ENCODE measurements at places on chromosomes 4 and X.

GRCh38 chr4:114015444-114015899 is 36.0 kb upstream of the ARSJ start:
- DNase-seq = no peak

DNA sequence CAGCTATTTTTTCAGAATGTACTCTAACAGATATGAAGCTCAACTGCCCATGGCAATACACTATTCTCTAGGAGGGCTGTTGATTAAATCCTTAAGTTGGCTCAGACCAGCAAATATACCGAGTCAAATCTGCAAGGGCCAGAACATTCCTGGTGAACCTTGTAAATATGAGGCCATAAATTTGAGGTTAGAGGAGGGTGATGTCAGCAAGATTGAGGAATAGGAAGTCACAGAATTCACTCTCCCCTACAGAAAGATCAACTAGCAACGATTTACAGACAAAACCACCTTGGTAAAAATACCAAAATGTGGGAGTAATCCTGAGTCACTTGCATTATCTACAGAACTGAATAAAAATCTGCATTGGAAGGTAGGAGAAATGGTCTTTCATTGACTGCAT is 399.3 kb downstream of the GPM6A start:
- no peak for DNase-seq

GRCh38 chrX:24479924-24480323 is 14.8 kb downstream of the PDK3 start:
- DNase-seq = peak; percentile 76

- DNase-seq = no peak
Measured at GRCh38 chr4:171101845-171102244, 711.4 kb upstream of the GALNTL6 start.

DNA sequence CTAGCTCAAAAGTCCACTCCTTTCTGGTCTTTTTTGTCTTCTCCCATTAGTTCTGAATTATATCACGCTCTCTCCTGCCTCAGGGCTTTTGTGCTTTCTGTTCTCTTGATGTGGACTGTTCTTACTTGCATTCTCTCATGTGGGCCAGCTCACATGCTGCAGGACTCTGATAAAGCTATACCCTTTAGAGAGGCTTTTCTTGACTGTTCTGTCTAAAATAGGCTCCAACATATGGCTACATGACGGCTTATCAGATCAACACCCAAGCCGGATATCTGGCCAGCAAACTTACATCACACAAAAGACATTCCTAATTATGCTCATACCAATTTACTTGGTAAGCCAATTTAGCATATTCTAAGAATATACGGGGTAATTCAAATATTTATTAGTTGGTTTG is 1494.5 kb downstream of the TECRL start:
- no peak for DNase-seq

GRCh38 chr4:3781997-3782930 is 16.1 kb downstream of the ADRA2C start:
- DNase-seq = no peak

- DNase-seq = no peak
Measured at GRCh38 chr4:162285753-162286152, 122.0 kb upstream of the FSTL5 start.

DNA sequence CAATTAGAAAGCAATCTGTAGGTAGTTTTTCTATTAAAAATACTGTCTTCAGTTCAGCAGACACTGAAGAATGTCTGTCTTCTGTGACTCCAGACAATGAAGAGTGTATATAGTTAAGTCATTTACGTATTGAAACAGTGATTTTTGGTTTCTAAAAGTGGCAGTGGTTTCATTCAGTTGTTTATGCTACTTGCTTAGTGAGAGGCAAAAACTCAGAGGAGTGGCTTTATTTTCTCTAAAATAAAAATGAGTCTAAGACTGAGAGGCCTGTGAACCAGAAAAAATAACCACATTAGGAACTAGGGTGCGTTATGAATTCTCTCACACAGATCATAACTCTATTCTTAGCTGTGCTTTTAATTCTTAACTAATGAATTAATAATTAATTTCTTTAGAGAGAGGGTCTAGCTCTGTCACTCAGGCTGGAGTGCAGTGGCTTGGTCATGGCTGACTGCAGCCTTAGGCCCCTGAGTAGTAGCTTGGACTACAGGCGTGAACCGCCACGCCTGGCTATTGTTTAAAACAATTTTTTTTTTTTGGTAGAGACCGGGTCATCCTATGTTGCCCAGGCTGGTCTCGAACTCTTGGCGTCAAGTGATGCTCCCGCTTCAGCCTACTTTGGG is 31.4 kb downstream of the FREM3 start:
- DNase-seq = no peak

- no peak for DNase-seq
Measured at GRCh38 chr4:188439641-188440311, 300.5 kb downstream of the TRIML1 start.

DNA sequence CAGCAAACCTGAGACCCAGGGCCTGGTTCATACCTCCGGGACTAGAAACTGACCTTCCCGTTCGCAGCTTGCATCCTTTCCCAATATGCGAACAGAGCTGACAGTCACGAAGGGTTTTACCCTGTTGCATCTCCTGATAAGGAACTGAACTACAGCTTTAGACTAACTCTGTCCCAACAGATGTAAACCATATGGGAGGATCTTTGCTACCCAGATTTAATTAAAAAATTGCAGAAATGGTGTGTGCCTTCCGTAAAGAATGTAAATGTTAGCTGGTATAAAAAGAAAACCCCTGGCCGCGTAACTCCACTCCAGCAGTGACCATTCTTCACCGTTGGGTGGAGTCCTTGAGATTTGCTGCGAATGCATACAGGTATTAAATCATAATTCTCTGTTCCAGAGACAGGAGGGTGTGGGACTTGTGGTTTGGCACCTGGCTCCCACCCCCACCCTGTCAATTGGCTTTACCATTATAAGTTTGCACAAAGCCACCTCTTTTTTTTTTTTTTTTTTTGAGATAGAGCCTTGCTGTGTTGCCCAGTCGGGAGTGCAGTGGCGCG is 40.6 kb upstream of the SORCS2 start:
- no peak for DNase-seq

DNA sequence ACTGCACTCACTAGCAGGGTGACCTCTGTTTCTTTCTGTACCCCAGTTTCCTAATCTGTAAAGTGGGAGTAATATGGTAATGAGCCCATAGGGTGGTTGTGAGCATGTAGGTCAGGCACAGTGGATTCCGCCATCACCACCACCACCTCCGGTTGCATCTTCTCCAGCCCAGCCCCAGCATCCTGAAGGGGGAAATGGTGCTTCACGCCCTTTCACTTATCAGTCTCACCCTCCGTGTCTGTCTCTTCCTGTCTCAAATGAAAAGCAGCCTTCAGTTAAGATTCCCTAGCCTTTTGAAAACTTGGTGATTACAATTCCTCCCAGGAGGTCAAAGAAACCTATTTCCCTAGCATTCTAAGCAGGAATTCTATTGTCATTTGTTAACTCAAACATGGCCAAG is 16.9 kb upstream of the XPNPEP2 start:
- DNase-seq = no peak

DNA sequence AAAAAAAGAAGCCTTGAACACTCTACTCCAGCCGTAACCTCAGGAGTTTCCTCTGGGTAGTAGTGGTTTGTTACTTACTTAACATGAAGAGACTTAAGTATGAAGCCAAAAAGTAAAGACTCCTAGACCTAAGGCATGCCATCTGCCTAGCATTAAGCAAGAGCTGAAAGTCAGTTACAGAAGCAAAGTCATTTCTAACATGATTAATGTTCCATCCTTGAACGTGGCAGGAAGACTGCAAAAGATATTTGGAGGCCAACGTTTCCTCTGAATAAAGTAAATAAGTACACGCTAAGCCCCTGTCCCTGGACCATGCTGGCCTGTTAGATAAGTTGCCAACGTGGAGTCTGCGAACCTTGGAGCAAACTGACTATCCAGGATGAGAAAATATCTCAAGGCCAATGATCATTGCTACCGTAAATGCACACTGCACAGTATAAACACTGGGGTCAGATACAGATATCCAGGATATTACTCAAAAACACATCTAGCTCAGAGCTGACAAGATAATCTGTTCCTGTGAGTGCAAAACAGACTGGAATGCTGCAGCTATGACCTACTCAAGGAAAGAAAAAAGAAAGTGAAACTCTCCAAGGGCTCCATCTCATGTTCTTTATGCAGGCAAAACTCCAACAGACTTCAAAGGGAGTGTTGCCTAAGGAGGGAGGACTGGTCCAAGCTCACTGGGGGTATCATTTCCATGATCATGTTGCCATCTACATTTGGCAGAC is 255.8 kb downstream of the COL25A1 start:
- no peak for DNase-seq

DNA sequence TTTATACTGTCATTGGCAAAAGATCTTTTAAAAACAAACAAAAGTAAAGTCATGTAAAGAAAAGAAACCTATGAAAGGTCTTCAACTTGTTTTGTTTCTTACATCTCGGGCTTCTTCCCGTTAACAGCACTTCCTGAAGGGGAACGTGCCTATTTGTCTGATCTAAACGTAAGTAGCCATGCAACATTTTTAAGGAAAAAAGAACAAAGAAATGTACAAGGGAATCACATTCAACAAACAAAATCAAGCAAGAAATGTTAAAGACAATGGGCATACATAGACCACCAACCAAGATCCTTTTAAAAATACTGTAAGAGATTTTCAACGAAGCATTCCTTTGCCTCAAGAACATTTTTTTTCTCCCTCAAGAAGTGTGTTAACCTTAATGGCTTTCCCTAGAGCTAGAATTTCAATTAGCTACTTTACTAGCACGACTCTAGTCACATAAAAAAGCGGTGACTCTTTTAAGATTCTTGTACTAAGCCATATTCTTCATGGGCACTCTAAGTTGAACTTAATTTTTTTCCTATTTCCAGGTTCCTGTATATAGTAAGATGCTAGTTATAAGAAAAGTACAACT is 112.0 kb upstream of the TTC29 start:
- DNase-seq = no peak

DNA sequence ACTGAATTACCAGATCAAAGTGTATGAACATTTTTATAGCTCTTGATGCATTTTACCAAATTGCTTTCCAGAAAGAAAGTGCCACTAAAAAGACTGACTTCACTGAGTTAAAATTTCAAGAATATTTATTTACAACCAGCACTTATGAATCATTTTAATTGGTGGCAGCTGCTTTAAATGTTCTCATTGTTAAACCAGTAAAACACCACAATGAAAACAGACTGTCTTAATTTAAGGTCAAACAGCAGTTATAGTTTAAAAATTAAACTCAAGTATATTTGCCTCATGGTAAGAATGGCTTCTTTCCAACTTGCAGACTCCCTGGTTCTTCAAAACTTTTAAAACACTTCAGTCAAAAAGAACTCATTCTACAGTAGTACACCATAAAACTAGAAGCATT is 36.9 kb downstream of the AMMECR1 start:
- DNase-seq = no peak

- no peak for DNase-seq
Measured at GRCh38 chr4:82721819-82722423, 76.7 kb downstream of the SCD5 start.

- DNase-seq = no peak
Measured at GRCh38 chr4:118012142-118012541, 22.1 kb upstream of the NDST3 start.

- no peak for DNase-seq
Measured at GRCh38 chr4:54516556-54517215, 141.1 kb upstream of the KIT start.

DNA sequence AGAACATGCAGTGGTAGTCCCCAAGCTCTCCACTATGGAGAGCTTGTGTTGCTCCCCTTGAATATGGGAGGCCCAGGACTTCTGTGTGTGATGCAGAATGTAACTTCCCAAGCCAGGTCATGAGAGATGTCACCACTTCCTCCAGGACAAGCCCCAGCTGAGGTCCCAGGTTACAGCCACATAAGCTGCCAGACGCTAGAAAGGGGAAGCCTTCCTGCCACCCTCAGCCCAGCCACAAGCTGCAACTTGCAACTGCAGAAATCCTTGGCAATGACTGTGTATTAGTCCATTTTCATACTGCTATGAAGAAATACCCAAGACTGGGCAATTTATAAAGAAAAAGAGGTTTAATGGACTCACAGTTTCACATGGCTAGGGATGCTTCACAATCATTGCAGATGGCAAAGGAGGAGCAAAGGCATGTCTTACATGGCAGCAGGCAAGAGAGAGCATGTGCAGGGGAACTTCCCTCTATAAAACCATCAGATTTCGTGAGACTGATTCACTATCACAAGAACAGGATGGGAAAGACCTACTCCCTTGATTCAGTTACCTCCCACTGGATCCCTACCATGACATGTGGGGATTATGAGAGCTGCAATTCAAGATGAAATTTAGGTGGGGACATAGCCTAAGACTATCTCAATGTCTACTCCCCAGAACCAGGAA is 91.5 kb upstream of the DHX15 start:
- DNase-seq = no peak

DNA sequence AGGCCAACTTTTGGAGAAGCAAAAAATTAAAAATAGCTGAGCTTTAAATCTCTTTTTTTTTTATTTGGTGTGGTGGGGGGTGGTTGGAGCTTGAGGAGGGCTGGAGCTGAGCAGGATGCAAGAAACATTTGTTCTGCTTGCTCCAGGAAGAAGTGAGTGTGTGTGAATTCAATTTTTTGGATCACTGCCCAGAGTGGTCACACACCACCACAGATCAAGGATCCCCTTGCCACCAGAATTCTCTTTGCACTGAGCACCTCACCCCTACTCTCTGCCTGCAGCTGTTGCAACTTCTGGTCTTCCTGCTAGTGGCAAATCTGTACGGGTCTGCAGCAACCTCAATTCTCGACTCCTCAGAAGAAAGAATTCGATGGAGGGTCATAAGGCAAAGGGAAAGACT is 19.9 kb upstream of the PLP1 start:
- no peak for DNase-seq

DNA sequence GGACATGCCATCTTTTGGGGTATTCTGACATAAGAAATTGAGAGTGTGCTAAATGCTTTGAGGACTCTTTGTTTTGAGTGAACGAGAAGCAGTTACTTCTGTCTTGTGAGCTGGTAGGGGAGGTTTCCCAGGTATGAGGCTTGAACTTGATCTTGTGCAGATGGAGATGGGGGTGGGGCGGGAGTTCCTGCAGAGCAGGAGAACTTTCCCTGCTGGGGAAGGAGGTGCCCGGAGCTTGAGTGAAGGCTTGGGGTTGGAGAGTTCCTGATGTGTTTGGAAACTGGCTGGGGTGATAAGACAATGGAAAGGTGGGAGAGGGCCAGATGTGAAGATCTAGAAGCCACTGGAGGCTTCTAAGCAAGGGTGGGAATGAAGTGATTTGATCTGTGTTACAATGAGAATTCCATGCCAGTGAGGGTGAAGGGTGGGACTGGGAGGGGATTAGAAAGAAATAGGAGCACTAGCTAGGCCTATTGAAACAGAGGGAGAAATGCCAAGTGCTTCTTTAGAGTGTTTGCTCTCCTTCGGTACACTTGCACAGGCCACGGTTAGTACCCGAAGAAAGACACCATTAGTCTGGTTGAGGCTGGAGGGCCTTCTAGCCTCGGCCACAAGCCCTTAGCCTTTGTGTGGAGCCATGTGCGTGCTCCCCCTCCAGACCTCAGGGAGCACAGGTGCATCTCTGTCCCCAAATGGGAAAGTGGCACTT is 103.5 kb upstream of the STOX2 start:
- no peak for DNase-seq

DNA sequence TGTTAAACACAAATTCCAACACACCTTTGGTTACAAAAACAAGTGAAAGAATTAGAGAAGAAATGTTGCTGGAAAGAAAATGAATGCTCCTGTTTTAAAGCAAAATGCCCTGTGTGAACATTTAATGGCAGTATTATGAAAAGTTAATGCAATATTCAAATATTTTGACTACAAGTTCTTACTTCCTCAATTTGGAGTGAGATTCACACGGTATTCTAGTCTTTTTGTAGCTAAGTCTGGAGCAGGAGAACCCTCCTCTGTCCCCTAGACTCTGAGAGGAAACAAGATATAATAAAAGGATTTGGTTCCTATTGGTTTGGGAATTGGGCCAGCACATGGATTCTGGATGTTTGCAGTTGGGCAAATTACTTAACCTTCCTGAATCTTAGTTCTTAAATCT is 12.7 kb downstream of the MAD2L1 start:
- DNase-seq = no peak
